ENCODE measurements at places on chromosomes 6 and 20.

DNA sequence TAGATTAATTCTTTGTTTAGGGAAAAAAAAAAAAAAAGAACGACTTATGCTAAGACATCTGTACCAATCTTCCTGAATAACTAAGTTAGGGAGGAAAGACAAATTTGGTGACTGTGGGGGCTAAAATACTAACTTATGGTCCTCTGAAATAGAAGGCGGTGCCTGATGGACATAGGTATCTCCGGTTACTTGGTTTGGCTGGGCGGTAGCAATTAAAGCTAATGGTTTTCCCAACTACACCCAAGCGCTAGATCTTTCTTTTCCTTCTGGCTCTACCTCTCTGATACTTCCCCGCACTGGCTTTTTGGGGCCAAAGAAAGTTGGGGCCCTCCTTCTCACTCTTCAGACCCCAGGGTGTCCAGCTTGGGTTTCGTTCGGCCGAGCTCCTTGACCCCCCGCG, 1.0 kb upstream of the RBM24 start:
- no peak for ATAC-seq

DNA sequence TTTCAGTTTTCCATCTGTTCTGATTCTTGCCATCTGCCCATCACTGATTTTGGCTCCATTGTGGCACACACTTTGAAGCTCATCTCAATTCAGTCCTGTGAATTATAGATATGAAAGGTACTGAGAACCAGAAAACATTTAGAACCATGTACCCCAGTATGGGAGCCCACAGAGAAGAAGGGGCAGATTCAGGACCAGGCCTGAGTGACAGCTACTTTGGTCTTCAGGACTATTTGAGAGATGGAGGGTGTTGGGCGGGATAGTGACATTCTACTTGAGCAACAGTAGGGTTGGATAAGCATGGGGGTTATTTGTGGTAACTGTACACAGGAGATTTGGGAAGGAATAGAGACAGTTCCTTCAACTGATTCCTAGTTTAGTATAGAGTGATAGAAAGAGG, 259.2 kb upstream of the MANEA start:
- ATAC-seq = no peak

DNA sequence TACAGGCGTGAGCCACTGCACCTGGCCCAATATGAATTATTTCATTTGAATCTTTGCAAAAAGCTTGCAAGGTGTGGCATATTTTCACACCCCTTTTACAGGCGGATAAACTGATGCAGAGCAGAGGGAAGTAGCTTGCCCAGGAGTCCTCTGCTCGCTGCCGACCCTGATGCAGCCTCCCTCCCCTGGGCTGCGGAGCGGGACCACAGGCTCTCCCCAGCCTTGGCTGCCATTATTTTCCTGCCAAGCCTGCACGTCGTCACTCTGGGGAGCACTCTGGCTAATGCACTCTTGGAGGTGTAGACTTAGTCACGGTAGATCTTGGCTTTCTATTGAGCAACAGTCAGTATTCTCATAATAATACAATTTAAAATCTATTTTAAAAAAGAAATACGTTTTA, 34.8 kb upstream of the DACT2 start:
- no peak for ATAC-seq

GRCh38 chr6:115971785-115972184, 88.9 kb downstream of the FRK start:
- no peak for ATAC-seq

- ATAC-seq = no peak
Measured at GRCh38 chr6:16822975-16823717, 61.9 kb upstream of the ATXN1 start.

- no peak for ATAC-seq
Measured at GRCh38 chr20:37852666-37853065, 50.3 kb upstream of the VSTM2L start.

GRCh38 chr6:151025076-151025475, 159.6 kb downstream of the MTHFD1L start:
- ATAC-seq = no peak

- ATAC-seq = no peak
Measured at GRCh38 chr6:77097940-77098339, 365.4 kb downstream of the HTR1B start.

DNA sequence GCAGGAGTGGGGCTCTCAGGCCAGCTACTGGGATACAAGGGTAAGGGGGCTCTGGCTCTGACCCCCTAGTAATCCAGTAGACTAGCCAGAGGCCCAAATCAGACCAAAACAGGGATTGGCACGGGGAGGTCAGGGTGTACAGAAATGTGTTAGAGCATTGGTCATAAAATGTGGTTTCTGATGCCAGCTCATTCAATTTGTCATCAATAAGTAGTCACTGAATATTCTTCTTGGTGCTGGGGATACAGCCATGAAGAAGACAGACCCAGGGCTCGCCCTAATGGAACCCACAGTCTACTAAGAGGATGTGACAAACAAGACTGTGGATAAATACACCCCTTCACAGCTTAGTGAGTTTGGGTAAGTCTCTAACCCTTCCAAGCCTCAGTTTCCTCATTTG, 11.1 kb downstream of the MAP1LC3A start:
- ATAC-seq = no peak

Data from esophagus mucosa (tissue), 1 donor.